Stimulated activated naive CD4-positive, alpha-beta T cell treated with Interleukin-2 at 50 U/mL for 16 hours (primary cell): ENCODE measurements at places on chromosomes 4 and X.

DNA sequence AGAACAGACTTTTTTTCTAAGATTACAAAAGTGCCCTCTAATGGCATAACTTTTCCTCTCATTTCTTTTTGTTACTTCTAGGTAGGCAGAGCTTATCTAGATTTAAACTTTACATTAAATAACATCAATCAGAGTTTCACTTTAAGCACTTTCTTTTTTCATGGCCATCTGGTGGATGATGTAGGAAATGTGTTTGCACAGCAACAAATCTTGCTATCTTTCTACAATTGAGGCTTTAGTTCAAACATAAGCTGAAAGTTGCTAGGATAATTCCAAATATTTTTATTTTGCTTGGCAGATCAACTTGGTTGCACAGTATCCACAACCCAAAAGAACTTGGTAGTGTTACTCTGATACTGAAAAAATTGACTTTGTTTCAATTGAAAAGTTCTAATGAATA is 22.0 kb downstream of the NDNF start:
- no peak for DNase-seq

DNA sequence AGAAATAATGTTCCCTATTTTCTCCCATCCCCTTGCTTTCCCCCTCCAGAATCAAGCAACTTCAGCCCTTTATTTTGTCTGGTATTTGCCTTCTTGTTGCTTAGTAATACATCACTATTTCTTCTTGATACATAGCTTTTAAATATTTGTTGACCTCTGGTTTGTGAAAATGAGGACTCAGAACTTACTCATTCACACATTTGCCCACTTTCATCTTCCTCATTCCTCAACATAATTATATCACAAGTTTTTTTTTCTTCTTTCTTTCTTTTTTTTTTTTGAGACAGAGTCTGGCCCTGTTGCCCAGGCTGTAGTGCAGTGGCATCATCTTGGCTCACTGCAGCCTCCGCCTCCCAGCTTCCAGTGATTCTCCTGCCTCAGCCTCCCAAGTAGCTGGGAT is 28.9 kb upstream of the NDUFC1 start:
- no peak for DNase-seq

DNA sequence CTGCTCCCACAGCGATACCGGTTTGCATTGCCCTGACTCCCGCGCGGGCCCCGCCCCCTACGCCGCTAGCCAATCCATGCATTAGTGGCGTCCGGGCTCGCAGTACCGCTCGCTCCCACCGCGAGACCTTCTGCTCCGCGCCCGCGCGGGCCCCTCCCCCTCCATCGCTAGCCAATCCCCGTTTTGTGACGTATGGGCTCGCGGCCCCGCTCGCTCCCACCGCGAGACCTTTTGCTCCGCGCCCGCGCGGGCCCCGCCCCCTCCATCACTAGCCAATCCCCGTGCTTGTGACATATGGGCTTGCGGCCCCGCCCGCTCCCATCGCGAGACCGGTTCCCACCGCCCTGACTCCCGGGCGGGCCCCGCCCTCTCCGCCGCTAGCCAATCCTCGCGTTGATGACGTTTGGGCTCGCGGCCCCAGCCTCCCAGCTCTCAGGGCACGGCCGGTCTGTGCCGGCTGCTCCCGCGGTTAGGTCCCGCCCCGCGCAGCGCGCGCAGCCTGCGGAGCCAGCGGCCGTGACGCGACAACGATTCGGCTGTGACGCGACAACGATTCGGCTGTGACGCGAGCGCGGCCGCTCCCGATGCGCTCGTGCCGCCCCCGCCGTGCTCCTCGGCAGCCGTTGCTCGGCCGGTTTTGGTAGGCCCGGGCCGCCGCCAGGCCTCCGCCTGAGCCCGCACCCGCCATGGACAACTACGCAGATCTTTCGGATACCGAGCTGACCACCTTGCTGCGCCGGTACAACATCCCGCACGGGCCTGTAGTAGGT is at the start of gene EMD:
TSS of gene EMD (plus strand) at position 497 of the 770 bp plus-strand sequence. CDS start at position 687, 190 bp downstream.
- DNase-seq, result peak; percentile 98

DNA sequence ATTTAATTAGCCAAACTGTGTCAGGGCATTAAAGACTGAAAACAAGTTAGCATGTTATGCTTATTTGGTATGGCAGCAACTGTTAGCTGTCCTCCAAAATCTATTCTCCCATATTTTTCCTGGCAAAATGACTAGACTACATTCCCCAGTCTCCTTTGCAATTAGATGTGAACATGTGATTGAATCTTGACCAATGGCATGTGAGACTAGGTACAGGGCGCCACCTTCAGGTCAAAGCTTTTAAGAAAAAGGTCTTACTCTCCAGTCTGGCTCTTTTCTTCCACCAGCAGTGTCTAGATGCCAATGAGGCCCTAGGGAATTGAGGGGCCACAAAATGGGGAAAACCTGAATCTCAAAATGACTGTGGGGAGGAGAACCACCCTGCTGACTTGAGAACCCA is 408.2 kb downstream of the SMARCA1 start:
- no peak for DNase-seq

GRCh38 chr4:89767924-89768323 is 69.0 kb downstream of the SNCA start:
- DNase-seq, result no peak

DNA sequence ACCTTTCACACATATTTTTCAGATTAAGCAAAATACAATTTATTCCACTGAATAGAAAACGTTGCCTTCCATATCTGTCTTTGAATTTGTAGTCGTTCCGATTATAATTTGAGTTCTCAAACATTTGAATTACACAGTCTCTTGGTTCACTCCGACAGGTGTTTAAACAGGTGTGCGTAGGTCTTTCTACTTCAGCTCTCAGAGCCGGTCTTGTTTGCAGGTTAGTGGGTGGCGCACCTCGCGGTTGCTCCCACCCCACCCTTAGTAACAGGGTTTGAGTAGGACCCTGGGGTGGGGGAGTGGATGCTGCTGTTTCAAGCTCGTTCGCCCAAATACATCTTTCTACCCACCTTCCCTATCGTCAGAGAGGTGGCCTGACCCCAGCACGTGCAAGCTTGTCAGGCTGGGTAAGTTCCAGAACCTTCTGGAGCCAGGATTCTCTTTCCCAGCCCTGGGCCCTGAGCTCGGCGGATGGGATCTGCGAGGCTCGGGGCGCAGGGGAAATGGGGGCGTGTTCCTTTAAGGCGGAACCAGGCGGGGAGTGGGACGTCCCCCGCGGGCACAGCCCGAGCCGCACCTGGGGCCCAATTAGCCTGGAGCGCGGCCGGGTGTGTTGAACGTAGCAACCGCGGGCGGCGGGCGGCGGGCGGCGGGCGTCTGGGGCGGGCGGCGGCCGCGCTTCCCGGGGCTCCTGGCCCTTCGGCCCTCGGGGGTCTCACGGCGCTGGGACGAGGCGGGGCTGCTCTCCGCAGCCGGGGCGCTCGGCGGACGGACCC is at the start of gene FAM149A:
TSS of gene FAM149A (plus strand) at position 591 of the 776 bp plus-strand sequence.
- DNase-seq, result peak; percentile 19

DNA sequence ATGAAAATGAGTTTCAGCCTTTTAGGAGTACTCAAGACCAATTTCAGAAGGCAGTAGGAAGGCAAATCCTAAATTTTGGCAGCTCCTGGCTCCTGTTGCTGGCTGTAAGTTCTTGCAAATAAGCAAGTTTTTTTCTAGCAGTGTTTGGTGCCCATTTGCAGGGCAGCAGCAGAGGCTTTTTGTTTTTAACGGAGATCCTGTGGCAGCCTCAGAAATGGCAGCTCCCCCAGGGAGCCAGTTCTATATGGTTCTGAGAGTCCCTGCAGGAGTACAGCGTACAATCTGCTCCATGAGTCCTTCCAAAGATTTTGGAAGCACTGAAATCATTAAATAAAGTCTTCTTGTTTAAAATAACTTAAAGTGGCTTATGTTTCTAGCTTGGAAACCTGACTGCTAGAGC is 171.9 kb downstream of the NDST4 start:
- DNase-seq, result no peak

GRCh38 chr4:113662581-113662980 is 99.0 kb downstream of the CAMK2D start:
- no peak for DNase-seq

- DNase-seq, result no peak
Measured at GRCh38 chr4:142443469-142443868, 402.6 kb downstream of the INPP4B start.

GRCh38 chr4:87005369-87005689 is 70.5 kb downstream of the AFF1 start:
- no peak for DNase-seq

- no peak for DNase-seq
Measured at GRCh38 chr4:94954251-94954650, 196.5 kb downstream of the BMPR1B start.

DNA sequence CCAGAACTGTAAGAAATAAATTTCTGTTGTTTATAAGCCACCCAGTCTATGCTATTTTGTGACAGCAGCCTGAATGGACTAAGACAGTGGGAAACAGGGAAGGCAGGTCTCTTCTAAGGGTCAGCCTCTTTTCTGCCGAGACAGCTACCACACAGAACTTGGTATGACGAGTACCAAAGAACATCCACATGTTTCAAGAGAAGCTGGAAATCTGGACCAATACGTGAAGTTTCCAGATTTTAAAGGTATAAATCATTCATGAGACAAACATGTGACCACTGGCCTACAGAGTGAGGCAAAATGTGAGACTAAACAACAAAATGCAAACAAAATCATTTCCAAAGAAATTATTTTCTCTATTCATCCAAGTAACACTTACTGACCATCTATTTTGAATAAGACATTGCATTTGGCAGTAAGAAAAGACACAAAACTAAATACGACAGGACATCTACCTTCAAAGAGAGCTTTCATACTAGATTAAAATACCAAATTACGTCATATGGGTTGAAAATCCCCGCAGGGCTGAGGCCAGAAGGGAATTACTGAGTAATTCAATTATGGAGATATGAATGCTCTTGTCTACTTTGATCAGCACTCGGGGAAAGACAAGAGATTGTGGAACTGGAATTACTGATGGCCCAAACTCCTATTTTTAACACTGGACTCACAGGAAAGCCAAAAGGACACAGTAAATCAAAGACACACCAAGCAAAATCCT is 7.2 kb downstream of the SCARB2 start:
- no peak for DNase-seq

- DNase-seq, result no peak
Measured at GRCh38 chr4:147837435-147837834, 105.5 kb downstream of the ARHGAP10 start.

DNA sequence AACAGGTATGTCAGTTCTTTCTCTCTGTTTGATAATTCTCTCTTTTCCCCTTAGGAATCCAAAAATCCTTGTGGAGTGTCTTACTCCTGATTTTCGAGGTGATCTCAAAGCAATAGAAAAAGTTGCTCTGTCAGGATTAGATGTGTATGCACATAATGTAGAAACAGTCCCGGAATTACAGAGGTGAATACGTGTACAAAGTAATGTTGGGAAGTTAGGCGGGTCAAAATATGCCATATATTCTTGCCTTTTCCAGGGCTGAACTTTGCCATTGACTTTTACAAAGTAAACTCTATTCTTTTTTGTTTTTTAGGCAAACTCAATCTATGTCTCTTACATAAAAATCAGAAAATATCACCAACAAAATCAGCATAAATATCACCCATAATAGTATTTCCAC is 8.6 kb downstream of the LIAS start:
- no peak for DNase-seq

- no peak for DNase-seq
Measured at GRCh38 chrX:52341493-52341892, 27.3 kb upstream of the XAGE2 start.

GRCh38 chrX:149909324-149910177 is 19.8 kb upstream of the HSFX4 start:
- no peak for DNase-seq

GRCh38 chr4:6527683-6528595 is 47.0 kb upstream of the MAN2B2 start:
- no peak for DNase-seq

GRCh38 chrX:9231491-9231890 is 197.6 kb upstream of the FAM9B start:
- no peak for DNase-seq

DNA sequence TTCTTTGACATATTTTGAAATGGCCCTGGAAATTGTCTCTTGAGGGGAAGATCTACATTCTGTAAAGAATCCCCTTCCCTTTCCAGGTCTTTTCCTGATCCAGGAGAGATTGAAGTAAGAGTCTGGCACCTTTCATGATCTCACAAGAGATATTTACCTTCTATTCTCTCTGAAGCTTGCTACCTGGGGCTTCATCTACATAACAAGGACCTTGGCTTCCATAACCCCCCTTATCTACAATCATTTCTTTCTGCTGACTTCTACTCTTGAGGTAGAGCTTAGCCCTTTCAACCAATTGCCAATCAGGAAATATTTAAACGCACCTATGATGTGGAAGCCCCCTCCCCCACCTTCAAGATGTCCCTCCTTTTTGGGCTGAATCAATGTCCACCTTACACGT is 383.7 kb upstream of the MAGEB18 start:
- no peak for DNase-seq

DNA sequence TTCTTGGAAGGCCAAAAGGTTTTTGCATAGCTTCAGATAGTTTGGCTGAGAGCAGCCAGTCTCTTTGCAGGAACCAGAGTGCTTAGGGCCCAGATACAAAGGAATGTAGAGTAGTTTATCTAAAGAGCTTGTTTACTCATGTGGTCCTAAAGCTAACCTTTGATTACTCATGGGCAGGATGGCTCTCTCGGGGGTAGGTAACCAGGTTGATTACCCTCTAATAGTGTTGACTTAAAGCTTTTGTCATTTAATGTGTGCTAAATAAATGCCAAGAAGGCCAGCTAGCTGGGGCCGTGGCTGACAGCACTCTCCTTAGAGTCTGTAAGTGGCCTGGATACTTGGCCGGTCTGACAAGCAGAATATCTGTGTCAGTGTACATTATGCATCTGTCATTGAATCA is 69.7 kb upstream of the MAGEB16 start:
- DNase-seq, result no peak

DNA sequence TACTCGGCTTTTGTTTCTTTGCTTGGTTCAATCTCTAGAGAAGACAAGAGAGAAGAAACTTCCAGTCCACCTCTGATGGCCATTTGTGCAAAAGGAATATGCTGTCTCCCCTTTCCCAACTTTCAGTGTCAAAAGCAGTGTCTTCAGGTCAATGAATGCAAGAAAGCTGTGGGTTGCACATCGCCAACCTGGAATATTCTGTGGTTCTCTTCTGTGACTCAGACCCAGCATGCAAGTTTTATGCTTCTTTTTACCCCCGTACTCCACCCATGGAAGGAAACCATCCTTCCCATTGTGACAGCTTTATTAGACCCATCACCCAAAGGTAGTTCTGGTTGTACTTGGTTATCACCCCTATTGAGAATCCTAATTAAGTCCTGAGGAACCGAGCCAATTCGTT is 135.6 kb upstream of the MBNL3 start:
- DNase-seq, result no peak

GRCh38 chr4:169372791-169373190 is 102.0 kb upstream of the SH3RF1 start:
- DNase-seq, result no peak

- DNase-seq, result no peak
Measured at GRCh38 chr4:188029114-188029513, 33.5 kb downstream of the ZFP42 start.

- no peak for DNase-seq
Measured at GRCh38 chr4:184922301-184922700, 96.0 kb upstream of the HELT start.

- DNase-seq, result no peak
Measured at GRCh38 chr4:159768016-159768415, 665.1 kb downstream of the RAPGEF2 start.

- DNase-seq, result no peak
Measured at GRCh38 chr4:42497142-42497910, 100.0 kb downstream of the SHISA3 start.
